ENCODE measurements at places on chromosomes 16 and 17. TPM values are rescaled to one million over a fixed set of nuclear protein-coding genes. Genes with fewer than 3 reads are reported as not detected.

- peak; percentile 85 for DNase-seq
Observed at GRCh38 chr17:80899402-80900268, 92.0 kb upstream of the CHMP6 start.

DNA sequence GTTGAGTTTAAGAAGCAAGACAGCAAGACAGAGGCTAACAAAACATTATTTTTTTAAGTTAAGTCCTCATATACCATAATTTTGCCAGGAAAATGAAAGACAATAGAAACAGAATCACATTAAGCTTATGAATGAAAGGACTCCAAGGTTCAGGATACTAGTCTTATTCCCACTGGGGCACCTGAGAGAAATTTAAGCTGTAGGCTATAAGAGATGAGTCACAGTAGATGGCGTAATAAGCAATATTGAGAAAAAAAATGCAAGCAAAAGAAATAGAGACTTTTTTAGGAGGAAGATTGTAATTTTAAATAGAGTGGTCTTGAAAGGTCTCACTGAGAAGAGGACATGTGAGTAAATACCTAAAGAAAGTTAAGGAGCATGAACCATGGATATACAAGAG lies 57.1 kb upstream of the KIF2B start:
- DNase-seq: peak; percentile 53

DNA sequence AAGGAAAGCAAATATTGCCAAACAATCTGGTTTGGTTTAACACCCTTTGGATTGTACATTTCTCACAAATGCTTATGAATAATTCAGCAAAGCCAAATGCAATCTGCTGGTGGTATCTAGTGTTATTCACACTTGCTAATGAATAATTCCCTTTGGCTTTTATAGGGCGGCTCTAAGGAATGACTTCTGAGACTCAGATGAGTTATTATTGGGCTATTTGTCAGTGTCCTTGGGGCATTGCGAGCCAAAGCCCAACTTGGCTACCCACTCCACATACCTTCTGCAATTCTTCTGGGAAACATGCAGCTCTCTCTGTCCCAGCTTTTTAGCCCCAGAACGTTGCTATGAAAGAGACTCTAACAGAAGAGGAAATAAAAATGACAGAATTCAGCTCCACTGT lies 41.1 kb downstream of the FTO start:
- peak; percentile 60 for DNase-seq

- DNase-seq: peak; percentile 18
Observed at GRCh38 chr16:54282928-54283724, 3.5 kb downstream of the IRX3 start.

DNA sequence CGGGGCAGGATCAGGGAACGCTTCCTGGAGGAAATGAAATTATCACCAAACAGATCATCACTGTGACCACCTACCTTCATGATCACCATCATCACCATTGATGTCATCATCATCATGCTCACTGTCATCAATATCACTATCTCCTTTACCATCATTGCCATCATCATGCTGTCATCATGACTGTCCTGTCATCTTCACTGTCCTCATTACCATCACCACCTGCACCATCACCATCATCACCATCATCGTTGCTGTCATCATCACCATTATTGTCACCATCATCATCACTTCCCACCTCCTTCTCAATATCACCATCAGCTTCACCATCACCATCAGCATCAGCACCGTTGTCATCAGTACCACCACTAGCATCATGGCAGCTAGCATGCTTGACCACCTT lies 65.3 kb downstream of the NTN1 start:
- no peak for DNase-seq

- DNase-seq: no peak
Observed at GRCh38 chr17:73379826-73380225, 68.0 kb upstream of the CDC42EP4 start.

Gene MLYCD
- 2.5 TPM for total RNA-seq

Gene SLC47A2
- 0.54 TPM for total RNA-seq

GRCh38 chr17:68290268-68290954 lies 516 bp downstream of the SLC16A6 start:
- no peak for DNase-seq

Gene GAS2L2
- 0.23 TPM for total RNA-seq

DNA sequence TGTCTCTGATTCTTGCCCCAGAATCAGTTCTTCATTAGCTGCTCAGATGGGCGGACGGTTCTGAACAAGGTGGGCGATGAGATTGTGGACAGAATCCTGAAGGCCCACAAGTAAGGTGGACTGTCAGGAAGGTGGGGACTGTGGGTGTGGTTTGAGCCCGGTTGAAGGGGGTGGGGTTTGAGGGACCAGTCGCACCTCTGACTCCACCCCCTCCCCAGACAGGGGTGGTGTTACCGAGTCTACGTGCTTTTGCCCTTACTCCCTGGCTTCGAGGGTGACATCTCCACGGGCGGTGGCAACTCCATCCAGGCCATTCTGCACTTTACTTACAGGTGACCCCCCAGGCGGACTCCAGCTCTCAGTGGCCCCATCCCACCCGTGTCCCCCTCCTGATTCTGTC lies 11.3 kb downstream of the PLD2 start:
- DNase-seq: no peak

Gene RNF43
- 7.9 TPM for total RNA-seq

Gene MYL4
- total RNA-seq: not detected

Gene ALOX12
- not detected for total RNA-seq

Gene ZP2
- total RNA-seq: not detected

Gene ABCA10
- total RNA-seq: 24.7 TPM

DNA sequence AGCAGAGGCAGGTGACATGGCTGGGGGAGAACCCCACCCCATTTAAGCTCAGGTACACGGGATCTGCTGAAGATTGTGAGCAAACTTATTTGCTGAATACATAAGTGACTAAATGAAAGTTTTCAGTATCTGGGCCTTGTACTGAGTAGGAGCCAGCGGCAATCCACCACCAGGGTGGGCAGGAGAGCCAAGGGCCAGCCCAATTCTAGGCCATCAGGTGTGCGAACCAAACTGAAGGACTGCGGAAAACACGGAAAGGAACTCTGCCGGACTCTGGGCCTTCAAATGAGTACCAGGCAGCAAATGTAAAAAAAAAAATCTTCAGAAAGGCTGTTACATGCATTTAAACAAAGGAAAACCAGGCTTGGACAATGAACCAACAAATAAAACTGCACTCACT lies 19.7 kb downstream of the ARHGAP17 start:
- DNase-seq: no peak

GRCh38 chr16:66422366-66422765 lies 4.7 kb upstream of the BEAN1 start:
- DNase-seq: no peak

GRCh38 chr16:20910781-20911321 lies 10.3 kb downstream of the LYRM1 start:
- peak; percentile 89 for DNase-seq

DNA sequence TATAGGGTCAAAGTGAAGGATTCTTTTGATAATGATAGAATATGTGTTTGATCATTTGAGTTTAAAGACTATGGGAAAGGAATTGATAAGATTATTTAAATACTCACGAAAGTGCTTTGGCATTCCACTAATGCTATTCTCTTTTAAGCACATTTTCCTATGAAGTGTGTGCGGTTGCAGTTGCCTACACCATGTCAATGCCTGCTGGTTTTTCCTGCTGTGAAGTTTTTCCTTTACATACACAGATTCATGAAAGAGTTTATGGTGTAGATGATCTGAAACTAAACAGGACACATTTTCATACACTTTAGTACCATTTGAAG lies 78.7 kb downstream of the VMP1 start:
- no peak for DNase-seq

GRCh38 chr16:69494991-69495392 lies 70.6 kb downstream of the CYB5B start:
- peak; percentile 45 for DNase-seq

Gene SARM1
- 1.0 TPM for total RNA-seq

Gene MYO1D
- total RNA-seq: 30.5 TPM

DNA sequence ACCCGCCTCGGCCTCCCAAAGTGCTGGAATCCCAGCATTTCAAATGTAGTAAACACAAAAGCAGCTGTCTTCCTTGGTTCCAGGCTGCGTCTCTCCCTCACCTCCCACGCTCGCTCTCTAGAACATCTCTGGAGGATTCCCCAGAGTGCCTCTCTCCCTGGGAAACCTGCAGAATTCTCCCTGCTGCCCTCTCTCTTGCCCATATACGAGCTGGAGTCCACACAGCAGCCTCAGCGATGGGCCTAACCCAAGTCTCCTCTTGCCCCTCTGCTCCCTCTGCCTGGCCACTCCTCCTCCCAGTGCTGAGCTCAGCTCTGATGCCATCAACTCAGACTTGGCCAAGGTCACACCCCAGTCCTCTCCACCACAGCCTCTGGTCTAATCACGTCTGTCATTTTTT lies 10.6 kb downstream of the GPRC5B start:
- DNase-seq: no peak

DNA sequence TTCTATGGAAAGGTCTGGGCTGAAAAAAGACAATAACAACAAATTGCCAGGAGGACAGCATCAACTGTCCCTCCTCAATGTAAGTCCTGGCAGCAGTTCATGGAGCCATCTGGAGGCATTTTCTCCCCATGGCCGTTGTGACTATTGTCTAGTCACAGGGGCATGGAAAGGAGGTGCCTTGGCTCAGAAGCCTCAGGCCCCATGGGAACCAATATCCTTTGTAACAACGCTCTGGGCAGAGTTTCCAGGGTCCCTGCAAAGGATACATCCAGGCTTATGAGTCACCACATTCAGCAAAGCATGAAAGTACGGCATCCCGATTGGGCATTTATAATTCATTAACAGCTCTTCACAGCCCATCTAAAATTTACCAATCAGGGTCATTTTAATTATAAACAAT lies 85.2 kb downstream of the GLG1 start:
- peak; percentile 14 for DNase-seq

Gene ARL17A
- total RNA-seq: 20.7 TPM

DNA sequence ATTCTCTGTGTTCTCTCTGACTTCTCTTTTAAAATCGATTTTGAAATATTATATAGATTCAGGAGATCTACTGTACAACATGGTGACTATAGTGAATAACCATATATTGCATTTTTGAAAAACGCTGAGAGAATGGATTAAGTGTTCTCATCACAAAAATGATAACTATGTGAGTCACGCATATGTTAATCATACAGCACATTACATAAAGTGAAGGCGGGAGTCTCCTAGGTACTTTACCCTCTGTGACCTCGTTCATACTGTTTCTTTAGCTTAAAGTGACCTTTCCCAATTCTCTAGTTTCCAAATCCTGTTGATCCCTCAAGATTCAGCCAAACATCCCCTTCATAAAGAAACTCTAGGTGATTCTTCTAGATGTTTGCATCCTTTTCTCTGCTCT lies 3.1 kb upstream of the KRTAP3-2 start:
- DNase-seq: peak; percentile 50

Gene MEIOC
- not detected for total RNA-seq

DNA sequence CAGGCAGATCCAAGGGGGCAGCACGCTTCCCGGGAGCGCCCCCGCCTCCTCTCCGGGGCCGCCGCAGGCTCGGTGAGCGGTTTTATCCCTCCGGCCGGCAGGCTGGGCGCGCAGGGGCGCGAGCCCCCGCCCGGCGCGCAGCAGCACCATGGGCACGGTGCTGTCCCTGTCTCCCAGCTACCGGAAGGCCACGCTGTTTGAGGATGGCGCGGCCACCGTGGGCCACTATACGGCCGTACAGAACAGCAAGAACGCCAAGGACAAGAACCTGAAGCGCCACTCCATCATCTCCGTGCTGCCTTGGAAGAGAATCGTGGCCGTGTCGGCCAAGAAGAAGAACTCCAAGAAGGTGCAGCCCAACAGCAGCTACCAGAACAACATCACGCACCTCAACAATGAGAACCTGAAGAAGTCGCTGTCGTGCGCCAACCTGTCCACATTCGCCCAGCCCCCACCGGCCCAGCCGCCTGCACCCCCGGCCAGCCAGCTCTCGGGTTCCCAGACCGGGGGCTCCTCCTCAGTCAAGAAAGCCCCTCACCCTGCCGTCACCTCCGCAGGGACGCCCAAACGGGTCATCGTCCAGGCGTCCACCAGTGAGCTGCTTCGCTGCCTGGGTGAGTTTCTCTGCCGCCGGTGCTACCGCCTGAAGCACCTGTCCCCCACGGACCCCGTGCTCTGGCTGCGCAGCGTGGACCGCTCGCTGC lies 832 bp downstream of the CDK5R1 start:
- DNase-seq: no peak

Gene NPIPA3
- 3.3 TPM for total RNA-seq

- no peak for DNase-seq
Observed at GRCh38 chr17:8503807-8504206, 68.1 kb downstream of the NDEL1 start.

DNA sequence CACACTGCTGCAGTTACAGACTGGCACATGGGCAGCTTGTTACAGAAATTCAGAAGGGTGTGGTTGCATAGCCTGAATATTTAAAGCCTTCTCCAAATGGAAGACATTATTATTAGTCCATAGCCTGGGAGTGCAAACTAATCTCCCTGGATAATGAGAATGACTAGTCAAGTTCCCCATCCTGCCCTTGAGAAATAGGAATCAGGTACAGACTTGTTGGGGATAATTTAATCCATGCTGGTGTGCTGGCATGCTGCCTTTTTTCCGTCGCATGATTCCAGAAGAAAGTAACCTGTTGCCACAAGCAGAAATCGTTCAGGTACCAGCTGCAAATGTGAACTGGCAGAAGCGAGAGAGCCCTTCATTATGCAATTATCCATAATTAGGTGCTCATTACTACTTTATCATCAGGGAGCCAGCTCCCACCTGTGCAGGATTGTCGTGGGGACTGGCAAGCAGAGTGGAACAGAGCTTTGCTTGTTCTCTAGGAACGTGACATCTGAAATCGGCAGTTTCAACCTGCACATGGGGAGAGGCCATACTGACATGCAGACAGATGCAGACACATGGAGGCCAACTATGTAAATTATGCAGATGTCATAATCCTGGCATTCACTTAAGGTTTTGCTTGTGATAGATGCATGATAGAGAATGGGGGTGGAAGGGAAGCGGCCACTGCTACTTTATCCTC lies 419.4 kb downstream of the PMP22 start:
- DNase-seq: peak; percentile 95

Gene KLHL10
- not detected for total RNA-seq

GRCh38 chr16:54174201-54174600 lies 112.4 kb downstream of the IRX3 start:
- DNase-seq: no peak

Gene NPIPB9
- total RNA-seq: 2.1 TPM

DNA sequence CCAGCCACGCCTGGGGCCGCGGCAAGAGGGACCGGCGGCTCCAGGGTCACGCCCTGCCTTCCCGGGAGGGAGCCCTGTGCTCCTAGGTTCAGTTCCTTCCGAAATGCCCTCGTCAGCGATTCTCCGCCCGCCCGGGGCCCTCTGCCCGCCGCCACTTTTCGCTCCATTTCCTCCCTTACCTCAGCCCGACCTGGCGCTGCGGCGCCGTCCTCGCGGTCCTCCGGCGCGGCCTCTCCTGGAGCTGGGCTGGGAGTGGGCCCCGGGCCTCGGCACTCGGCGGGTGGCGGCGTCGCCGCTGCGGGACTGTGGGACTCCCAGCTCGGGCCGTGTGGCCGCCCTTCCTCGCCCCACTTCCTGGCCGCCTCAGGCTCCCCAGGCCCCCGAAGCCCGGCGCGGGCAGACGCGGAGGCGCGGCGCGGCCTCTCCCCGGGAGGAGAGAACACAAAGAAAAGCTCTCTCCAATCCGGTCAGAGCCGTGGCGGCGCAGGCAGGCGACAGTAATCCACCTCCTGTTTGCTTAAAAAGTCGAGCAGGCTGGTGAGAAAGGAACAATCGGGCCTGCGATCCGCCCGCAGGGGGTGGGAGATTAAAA lies 1.6 kb downstream of the BAHCC1 start:
- peak; percentile 63 for DNase-seq
